NCI-H510A (cell line): ENCODE measurements at places on chromosomes 2 and 18.

- no peak for DNase-seq
Measured at GRCh38 chr18:35077937-35078336, 36.7 kb downstream of the MAPRE2 start.

GRCh38 chr2:152347076-152347475 lies 12.1 kb downstream of the FMNL2 start:
- DNase-seq = no peak

DNA sequence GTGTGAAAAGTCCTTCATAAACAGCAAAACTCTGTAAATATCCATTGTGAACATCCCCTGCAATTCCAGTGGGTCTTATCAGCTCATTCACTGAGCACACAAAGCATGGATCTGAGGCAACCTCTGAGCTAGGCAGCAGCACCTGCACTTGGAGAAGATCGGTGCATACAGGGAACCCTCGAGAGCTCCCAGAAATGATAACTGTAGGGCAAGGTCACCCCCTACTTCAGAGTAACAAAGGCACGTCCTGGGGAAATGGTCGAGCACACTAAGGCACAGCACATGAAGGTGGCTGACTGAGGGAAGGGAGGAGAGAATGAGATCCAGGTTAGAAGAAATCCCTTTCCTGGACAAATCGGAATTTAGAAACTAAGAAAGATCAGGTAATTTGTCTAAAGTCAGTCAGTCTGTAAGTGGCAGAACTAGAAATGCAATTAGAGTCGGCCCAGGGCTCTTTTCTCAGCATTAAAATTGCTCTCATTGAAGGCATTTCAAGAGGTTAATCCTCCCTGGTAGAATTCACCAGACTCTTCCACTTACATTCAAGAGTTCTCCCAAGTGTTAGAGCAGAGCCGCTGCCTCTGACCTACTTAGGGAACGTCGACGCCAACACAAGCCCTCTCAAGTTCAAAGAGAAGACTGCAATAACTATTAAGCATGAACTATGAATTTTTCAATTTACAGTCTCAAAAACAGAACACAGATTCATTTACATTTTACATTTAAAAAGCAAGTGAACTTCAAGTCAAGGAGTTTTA lies 45.9 kb downstream of the PXDN start:
- DNase-seq = no peak

GRCh38 chr2:85976106-85976920 lies 87.5 kb upstream of the ST3GAL5 start:
- DNase-seq = no peak

DNA sequence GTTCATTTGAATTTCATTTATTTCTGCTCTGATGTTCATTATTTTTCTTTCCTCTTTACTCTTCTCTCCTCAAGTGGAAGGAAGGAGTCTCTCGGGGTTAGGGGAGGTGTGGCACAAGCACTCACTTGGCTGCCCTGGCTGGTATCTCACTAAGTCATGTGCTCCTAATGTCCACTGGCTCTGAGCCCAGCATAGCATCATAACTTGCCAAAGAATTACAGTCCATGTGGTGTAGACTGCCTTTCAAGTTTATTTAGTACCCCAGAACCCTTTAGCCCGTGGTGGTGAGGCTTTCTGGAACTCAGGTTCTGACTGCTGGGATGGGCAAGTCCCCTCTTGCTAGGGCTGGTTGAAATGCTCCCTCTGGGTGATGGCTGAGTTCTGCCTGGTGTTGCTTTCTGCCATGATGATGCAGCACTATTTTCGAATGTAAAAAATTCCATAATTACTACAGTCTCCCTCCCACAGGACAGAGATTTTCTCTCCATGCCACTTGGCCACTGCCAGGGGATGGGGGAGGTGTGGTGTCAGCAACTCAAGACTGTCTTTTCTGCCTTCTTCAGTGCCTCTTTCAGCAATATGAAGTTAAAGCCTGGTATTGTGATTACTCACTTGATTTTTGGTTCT lies 22.2 kb downstream of the SPAG16 start:
- no peak for DNase-seq

DNA sequence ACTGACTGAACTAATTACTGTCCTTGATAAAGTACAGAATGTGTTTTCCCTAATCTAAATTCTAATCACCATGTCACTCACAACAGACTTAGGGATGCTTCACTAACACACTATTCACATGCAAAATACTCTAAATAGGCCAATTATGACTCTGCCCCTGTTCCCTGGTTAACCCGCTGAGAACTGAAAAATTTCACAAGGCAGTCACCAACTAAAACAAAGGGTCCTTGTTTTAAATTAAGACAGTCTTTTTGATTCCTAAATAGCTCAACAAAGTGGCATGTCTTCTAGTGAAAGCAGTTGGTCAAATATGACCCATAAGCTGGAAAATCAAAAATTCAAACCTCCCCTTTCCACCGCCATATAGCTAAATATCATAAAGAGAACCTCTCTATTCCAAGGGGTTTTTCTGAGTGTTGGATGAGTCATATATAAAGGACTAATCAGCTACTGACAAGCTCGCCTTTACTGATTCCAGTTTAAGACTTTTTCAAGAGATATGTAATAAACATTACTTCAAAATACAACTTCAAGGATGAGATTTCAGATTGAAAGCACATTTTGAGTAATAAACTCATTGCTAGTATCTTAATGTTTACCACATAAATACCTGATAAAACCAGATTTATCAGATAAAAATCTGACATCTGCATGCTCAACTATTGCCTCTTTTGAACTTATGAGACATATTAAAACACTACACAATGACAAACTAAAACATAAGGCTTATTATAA lies 235.8 kb downstream of the TCF4 start:
- DNase-seq = no peak

DNA sequence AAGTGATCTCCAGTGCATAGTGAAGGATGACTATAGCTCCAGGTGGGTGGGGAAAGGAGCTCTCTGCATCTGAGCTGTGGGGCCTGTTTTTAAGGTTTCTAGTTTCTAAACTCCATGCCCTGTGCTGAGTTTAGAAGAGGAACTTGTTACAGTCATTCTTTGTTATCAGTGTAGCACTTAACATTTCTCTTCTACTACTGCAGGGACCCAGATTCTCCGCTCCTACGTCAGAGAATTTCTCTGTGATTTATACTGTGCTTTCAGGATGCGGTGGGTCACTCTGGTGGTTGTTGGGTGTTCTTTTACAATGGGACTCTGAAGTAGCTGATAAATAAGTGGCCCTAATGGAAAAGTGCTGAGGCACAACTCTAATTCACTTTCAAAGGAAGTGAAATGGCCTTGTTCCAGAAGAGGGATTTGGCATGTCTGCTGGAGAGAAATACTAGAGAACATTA lies 122.0 kb downstream of the WDSUB1 start:
- no peak for DNase-seq
